RKO (cell line): ENCODE measurements at places on chromosomes 5 and 9.

- no peak for DNase-seq
Measured at GRCh38 chr5:92401492-92401891, 1018.4 kb upstream of the ARRDC3 start.

GRCh38 chr5:73095564-73096238 is 24.7 kb upstream of the TMEM171 start:
- no peak for DNase-seq

DNA sequence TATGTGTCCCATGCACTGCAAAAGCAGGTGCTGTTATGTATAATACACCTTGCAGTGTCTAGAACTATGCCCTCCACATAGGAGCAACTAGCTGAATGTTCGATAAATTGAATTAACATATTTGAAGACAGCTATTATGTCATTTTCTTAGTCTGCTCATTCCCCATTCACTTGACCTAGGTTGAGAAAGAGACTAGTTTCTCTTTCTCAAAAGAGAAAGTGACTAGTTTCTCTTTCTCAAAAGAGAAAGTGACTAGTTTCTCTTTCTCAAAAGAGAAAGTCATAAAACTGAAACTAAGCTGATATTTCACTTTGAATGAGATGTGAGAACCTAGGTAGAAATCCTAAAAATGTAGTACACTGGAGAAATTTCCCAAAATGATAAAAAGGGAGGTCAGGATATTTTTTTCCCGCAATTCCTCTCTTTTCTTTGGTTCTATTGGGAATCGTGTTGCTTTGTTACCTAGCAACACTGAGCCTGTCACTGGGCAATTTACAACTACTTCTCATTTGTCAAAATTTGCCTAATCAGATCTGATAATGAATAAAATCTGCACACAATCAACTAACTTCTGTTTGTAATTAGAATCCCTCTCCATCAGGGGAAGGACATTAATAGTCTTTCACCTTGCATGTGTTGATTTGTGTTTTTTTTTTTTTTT is 132.0 kb upstream of the GRIA1 start:
- no peak for DNase-seq

GRCh38 chr9:5848372-5848882 is 15.5 kb upstream of the ERMP1 start:
- no peak for DNase-seq

- DNase-seq, result peak; percentile 52
Measured at GRCh38 chr9:34547960-34548611, 25.3 kb upstream of the ENHO start.

DNA sequence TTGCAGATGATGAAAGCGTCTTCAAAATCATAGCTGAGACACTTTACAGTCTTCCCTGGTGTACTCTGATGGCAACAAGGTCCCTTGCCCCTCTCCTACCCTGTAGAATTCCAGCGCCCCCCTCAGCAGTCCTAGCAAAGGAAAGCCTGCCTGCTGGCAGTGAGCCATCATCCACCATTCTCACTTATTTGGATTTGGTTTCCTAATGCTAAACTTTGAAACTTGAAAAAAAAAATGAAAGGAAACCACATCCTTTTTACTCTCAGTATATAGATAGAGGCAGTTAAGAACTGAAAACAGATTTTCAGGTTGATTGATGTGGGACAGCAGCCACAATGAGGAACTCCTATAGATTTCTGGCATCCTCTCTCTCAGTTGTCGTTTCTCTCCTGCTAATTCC is at the start of gene GZMA:
GZMA (plus strand) TSS at position 299 of the 400 bp plus-strand sequence; CDS start at position 336, 37 bp downstream.
- DNase-seq, result no peak

DNA sequence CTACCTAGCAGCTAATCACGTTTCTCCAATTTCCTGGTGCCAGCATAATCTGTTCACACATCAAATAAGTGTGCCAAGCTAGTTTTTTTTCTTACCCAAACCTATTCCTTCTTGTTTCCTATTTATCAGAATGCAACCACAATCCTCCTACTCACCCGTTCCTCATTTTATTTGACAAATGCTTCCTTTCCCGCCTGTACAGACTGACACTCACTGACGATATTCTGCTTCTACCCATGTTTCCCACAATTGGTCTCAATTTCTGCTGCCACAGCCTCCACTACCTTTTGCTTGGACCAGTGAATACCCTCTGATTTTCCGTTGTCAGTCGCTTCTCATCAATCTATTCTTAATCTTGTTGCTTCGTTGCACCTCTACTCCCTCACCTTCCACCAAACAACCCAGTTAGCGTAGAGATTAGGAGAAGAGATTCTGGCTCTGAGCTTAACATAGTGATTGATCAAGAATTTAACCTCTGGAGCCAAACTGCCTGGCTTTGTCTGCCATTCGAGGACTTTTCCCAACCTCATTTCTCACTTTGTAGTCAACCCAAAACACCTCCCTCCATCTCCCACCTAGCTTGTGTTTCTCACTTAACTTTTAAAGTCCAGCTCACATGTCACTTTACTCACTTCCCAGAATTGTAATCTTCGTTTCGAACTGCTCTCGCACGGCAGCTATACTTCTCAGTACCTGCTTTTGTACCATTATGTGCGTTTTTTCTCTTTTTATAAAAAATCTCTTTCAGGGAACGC is 729 bp upstream of the TMEM38B start:
- DNase-seq, result peak; percentile 38

DNA sequence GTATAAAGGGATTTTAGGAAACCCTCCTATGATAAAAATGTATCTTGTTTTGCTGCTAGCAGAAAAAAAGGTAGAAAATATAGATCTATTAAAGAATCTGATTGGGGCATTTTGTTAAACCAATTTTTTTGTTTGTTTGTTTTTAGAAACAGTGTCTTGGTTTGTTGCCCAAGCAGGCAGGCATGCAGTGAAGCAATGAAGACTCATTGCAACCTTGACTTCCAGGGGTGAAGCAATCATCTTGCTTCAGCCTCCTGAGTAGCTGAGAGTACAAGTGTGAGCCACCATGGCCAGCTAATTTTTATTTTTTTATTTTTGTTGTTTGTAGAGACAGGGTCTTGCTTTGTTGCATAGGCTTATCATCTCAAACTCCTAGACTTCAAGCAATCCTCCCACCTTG is 755.8 kb upstream of the EDIL3 start:
- no peak for DNase-seq

DNA sequence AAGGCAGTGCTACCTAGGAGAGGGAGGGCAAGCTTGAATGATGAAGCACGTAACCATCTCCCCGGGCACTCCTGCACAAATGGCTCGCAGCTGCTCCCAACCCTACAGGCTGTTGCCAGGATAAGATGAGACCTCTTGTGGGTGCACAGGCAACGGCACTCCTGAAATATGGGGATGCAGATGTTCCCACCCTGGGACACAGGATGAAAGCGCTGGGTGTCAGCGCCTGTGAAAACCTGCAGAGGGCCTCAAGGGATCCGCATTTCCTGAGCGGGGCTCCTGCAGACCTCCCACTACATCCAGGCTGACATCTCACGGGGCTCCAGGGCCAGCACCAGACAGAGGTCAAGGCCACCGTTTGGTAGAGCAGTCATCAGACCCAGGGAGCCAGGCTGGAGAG is 60.7 kb downstream of the SMIM23 start:
- no peak for DNase-seq

DNA sequence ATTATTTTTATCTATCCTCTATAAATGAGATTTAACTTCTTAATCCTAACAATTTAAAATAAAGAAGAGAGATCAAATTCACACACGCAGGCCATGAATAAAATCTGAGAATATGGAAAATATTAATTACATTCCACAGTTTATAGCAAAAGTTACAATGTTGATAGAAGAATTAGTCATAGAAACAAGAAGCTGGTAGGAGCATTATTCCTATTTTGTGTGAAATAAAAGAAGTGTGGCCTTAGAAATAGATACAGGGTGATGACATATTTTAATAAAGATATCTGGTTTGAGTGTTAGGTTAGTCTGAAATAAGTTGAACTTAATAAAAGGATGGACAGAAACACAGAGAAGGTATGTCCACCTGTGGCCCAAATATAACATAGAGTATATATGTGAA is 790.4 kb upstream of the NUDT12 start:
- no peak for DNase-seq

GRCh38 chr5:104494083-104494482 is 931.5 kb upstream of the NUDT12 start:
- DNase-seq, result no peak

- no peak for DNase-seq
Measured at GRCh38 chr9:126443144-126443543, 116.5 kb downstream of the MVB12B start.

DNA sequence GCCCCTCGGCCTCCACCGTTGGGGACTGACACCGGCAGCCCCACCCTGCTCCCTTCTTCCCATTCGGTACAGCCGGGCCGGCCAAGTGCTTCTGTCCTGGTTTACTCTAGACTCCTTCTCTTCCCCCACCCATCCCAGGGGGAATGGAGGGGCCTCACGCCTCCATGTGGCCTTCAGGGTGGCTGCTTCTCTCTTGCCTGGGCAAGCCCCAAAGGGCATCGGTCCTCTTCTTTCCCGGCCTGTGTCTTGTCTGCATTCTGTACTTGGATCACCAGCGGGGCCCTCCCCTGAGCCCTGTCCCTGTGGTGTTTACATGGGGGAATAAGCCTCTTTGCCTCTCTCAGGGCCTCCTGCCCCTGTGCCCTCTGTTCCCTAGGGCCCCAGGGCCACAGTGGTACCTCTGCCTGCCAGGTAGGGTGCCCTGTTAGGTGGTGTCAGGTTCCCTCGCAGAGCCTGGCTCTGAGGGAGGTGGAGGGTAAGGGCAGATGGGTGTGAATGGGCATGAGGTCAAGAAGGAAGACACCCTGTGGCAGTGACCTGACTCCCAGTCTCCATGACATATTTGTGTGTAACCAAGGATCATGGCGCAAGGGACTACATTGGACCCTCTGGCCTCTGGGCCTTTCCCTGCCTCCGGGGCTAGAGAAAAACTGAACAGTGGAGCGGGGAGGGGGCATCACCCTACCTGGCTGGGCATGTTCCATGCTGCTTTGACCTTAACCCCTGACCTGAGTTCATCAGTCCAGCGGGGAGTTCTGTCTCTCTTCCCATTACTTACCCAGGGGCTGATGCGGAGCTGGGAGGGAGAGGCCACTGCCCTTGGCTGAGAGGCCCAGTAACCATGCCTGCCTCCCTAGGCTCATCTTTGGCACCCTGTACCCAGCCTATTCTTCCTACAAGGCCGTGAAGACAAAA is 1.6 kb downstream of the REEP2 start:
- DNase-seq, result no peak

- DNase-seq, result peak; percentile 2
Measured at GRCh38 chr9:78592811-78593210, 295.9 kb downstream of the PSAT1 start.

- no peak for DNase-seq
Measured at GRCh38 chr5:158796812-158797497, 302.8 kb downstream of the EBF1 start.

- no peak for DNase-seq
Measured at GRCh38 chr5:139976703-139977102, 66.4 kb downstream of the NRG2 start.

DNA sequence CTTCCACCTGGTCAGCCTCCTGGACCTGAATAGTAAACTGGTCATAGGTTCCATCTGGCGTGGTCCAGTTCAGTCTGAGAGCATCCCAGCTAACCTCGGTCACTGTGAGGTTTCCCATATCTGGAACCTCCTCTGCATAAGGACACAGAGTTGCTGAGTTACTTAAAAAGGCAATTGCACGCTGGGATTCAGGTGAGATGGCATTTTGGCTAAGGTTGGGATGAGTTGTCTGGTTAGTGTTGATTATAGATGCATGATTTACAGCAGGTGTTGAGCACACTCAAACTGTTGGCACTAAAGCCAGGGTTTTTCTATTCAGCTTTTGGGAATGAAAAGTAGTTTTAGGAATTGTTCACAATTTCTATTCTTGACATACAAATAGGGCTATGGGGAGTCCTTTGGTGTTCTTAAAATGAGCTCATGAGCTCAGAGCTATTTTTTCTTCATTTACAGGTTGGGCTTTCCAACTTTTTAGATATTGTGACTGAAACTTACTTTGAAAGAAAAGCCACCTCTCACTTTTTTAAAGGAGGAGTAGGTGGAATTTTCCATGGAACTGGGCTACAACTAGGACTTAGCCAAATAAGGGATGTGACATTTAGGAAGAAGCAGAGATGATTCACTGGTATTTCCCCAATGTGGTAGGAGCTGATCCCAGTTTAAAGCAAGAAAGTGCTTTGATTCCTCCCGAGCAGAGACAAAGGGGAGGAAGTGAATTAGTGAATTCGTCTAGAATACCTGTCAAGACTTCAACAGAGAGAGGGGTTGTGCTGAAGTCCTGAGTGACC is 54.7 kb downstream of the TNC start:
- DNase-seq, result no peak

GRCh38 chr5:28523888-28524635 is 1485.7 kb upstream of the CDH9 start:
- DNase-seq, result no peak

DNA sequence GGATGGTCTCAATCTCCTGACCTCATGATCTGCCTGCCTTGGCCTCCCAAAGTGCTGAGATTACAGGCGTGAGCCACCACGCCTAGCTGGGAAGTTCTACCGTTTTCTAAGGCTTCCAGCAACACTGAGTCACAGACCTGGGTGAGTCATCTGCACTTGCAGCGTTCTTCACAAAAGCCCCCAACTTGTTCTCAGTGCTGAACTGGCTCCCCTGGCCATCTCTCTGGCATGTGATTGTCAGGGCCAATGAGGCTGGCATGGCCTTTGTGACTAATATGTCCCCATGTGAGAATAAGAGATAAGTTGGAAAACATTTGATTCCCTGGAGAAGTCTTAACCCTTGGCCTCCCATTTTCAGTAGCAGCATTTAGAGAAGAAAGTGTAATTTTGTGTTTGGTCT is 124.4 kb downstream of the WDR41 start:
- peak; percentile 46 for DNase-seq

DNA sequence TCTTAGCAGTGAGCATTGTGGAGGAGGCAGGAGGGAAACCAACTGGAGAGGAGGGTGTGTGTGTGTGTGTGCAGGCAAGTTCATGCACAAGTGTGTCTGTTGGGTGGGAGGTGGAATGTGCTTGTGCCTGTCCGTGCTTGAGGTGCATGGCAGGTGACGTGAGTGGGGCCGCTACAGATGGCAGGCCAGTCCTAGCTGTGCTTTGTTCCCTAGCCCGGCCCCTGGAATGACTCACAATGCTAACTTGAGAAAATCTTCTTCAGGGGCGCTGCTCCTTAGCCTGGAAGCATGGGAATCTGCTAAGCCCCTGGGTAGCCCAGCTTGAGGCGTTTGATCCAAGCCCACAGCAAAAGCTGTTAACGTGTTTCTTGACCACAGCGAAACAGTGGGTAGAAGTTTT is 25.0 kb upstream of the DMRT2 start:
- DNase-seq, result no peak

GRCh38 chr9:105059252-105059651 is 131.3 kb upstream of the ABCA1 start:
- DNase-seq, result no peak

- no peak for DNase-seq
Measured at GRCh38 chr5:33229216-33229615, 211.5 kb upstream of the TARS1 start.

GRCh38 chr5:6376974-6377520 is 1.3 kb downstream of the MED10 start:
- peak; percentile 40 for DNase-seq

DNA sequence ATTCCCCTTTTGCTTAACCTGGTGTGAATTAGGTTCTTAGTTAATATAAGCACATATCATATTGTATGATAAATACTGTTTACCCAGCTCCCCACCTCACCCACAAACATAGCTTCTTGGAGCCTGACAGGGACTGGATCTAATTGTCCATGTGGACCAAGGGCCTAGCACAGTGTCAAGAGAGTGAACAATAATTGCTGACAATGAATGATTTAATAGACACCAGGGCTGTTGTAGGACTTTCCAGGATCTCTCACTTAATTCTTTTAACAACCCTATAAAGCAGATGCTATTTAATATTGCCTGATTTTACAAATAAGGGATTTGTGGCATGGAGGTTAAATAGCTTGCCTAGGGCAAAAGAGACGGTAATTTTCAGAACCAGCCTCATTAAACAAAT is 24.8 kb downstream of the AK3 start:
- DNase-seq, result no peak
